ENCODE measurements at places on chromosomes 5 and 9.
A peak's percentile ranks its signal among the peaks of the same experiment; 100 is the strongest.

DNA sequence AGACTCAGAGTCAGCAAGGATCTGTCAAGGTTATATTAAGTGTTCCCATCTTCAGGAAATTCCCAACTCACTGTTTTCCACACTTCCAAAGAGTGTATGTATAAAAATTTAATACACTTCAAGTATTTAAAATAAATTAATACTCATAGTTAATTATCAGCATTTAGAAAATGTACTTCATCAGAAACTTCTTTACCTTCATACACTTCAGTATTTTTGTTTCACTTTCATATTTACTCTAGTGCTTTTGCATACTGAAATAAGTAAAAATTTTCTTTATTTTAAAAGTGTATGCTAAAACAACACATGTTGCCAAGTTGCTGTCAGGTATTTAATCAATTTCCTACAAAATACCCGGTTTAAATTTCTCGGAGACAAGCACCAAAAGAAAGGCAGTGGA, 16.5 kb downstream of the RICTOR start:
- no peak for DNase-seq

- no peak for DNase-seq
Observed at GRCh38 chr9:136436055-136436634, 3.5 kb downstream of the INPP5E start.

DNA sequence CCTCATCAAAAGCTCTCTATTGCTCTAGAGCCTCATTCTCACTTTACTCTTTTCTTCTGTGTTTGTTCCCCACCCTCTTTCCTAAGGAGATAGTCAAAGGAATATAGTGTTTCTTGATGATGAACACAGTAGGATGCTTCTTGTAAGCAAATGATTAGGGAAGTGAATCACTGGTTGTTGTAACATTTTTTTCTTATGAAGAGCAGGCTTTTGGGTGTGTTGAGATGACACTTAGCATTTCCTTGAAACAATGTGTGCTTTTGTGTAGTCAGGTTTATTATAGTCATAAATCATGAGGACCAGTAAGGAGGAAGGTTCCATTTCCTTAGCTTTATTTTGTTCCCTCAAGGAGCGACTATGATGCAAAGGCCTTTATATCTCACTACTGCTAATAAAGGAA, 1991.3 kb upstream of the C9orf72 start:
- DNase-seq: no peak

DNA sequence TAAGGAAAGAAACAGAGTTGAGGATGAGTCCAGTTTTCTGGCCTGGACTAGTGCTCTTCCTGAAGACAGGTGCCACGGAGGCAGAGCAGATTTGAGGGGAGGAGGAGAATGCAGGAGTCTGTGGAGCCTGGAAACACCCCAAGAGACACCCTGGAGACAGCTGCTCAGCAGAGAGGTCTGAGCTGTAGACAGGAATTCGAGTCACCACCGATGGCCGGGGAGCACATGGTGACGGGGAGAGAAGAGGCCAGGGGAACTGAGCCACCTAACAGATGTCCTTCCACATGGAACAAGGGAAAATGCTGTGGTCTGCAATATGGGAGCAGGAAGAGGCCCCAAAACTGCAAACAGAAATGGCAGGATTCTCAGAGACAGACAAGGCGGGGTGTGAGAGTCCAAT, 22.9 kb downstream of the CPLX2 start:
- no peak for DNase-seq

GRCh38 chr9:76462126-76462525, 3.1 kb downstream of the GCNT1 start:
- no peak for DNase-seq

DNA sequence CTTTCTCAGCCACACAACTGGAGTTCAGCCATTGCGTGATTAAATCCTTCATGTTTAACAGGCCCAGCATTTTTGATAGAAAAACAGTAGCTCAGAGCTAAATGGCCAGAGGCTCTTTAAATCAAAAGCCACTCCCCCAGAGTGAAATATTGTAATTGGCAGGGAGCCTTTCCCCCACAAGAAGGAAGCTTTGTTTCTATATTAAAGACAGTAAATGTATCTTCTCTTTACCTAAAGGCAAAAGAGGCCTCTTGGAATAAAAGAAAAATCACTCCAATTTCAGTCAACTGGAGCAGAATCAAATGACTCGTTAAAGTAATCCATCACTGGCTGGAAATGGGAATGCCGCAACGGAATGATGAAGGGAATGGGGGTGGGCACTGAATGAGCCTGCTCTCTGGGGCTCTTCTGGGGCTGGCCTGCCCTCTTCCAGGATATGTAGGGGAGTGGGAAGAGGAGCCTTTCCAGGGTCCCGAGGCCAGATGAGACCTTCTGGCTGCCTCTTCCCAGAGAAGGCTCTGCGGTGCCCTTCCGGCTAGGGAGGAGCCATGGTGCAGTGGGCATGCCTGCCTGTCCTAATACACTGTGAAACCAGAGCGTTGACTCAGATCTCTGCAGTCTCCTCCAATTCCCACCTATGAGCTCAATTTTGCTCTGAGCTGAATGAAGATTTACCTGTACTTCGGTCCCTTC, 45.2 kb downstream of the ANKDD1B start:
- DNase-seq: peak; percentile 5

GRCh38 chr5:116343961-116344360, 230.7 kb downstream of the SEMA6A start:
- no peak for DNase-seq

- no peak for DNase-seq
Observed at GRCh38 chr5:41763574-41763973, 106.7 kb downstream of the OXCT1 start.

DNA sequence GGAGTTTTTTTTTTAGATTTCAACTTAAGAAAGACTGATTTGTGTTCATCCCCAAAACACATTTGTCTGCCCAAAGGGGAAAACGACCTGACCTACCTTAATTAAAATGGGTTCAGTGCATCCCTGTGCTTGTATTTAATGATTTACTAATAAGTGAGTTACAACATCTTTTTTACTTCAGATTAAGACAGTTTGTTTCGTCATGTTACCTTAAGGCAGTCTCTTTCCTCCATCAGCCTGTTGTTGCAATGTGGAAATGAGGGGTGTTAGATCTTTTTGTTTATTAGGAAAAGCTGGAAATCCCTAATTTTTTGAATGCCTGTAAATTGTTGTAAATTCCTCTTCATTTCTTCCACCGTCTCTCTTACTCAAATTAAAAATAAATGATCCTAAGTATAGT, 177.5 kb downstream of the GDNF start:
- no peak for DNase-seq

GRCh38 chr9:123584202-123585176, 228.5 kb downstream of the CRB2 start:
- DNase-seq: peak; percentile 60

GRCh38 chr5:99105216-99105615, 176.4 kb upstream of the CHD1 start:
- DNase-seq: no peak

DNA sequence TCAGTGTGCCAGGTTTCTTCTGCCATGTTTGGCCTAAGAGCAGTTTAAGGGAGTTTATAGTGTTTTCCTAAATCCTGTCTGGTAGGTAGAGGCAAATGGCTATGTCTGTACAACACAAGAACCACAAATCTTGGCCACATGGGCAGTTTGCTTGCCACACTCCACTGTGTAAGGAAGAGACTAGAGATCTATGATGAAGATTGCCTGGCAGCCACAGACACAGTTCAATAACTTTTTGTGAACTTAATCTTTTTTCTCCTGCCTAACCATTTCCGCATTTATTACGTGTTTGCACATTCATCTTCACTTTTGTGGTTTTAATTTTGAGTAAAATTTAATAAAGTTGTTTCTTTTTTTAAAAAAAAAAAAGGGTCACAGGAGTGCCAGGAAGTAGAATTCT, 5.8 kb downstream of the MFAP3 start:
- no peak for DNase-seq

DNA sequence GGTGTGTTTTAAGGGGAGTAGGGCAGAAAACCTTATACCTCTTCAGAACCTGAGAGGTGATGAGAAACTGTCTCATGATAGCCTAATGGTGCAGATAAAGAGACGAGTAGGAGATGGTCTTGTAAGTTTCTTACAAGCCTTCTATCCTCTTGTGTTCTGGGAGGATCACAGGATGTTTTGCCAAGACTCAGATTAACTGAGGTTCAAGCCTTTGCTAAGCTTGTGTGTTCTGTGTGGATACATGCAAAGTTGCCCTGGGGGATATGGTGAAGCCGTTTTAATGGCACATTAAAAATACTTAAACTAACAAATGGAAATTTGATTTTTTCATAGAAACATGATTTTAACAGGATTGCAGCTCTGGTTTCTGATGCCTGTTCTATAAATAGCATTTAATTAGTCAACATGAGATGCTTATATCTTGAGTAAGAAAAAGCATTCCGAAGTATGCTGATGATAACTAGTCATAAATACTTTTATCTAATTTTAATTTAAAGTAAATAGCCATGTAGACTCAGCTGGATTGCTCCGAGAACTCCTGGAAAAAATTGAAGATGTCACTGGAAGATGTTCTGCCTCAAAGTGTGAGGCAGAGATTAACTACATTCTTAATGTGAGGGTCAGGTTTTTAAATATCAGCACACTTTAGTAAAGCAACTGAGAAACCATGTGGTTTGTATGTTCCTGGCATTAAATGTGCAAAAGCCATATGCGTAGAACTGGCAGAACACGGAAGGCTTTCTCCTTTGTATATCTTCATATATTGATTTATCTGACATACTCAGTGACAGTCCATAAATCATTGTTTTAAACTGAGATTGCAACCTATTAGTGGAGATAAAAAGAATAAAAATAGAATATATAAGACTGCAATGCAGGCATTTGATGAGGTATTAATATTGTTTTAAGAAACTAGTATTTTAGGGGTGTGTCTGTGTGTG, 53.7 kb downstream of the IPO11 start:
- no peak for DNase-seq

GRCh38 chr9:77598991-77599390, 49.1 kb downstream of the GNA14 start:
- DNase-seq: no peak

GRCh38 chr5:13659391-13659790, 285.1 kb downstream of the DNAH5 start:
- no peak for DNase-seq

GRCh38 chr9:4509590-4509984, 19.3 kb downstream of the SLC1A1 start:
- no peak for DNase-seq

- DNase-seq: no peak
Observed at GRCh38 chr9:79741381-79741780, 169.6 kb downstream of the TLE4 start.

GRCh38 chr9:92756792-92757191, 7.8 kb downstream of the BICD2 start:
- no peak for DNase-seq

- peak; percentile 92 for DNase-seq
Observed at GRCh38 chr9:38620483-38621433, at the start of gene ANKRD18A. ANKRD18A (minus strand) TSS chr9:38620596; CDS start chr9:38620285, 311 bp downstream.

DNA sequence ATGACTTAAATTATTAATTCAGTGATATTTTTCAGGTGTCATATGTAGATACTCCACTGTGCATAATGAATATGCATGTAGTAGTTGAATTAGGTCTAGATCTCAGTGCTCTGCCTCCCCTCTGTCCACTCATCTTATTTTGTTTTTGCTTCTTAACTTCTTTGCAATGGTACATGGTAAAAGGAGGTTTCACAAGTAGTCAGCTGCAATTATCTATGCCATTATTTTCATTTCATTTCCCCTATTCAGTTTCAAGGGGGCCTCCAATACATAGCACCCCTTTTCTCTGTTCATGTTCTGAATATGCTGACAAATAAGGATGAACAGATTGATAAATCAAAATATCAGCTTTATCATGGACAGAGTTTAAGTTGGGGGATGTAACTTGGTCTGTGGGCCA, 511.6 kb upstream of the ZNF608 start:
- no peak for DNase-seq

DNA sequence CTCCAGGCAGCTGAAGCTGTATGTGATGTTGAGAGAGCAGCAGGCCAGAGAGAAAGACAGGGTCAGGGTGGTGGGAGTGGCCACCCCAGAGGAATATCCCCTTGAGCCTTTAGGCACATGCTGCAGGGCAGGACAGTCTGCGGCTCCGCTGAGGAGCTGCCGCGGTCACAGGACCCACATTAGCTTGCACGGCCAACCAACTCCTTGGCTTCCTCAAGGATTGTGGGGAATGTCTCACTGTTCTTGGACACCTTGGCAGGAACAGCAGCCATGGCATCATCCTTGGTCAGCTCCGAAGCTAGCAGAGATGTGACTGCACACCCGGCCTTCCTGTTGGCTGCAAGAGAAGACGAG, 27.8 kb downstream of the PCDHGC5 start:
- no peak for DNase-seq

DNA sequence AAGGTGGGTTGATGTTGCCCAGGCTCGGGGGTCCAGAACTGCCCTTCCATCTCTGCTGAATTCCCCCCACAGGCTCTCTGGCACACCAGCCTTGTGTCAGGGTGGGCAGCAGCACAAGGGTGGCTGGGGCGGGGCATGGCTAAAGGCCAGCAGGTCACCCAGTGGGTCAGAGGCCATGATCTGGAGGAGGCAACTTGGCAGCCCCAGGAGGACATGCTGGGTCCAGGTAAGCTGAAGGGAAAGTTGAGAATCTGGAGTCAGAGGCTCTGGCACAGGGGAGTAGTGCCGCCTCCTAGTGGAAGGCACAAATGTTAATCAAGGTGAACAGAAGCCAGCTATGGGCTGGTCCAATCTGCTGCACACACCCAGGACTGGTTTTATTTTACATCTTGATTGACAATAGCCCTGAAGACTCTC, 6.2 kb downstream of the TMEM8B start:
- DNase-seq: no peak

- no peak for DNase-seq
Observed at GRCh38 chr9:86763791-86764190, 183.5 kb downstream of the GAS1 start.

- DNase-seq: peak; percentile 50
Observed at GRCh38 chr5:52007230-52007858, 624.1 kb downstream of the ISL1 start.

DNA sequence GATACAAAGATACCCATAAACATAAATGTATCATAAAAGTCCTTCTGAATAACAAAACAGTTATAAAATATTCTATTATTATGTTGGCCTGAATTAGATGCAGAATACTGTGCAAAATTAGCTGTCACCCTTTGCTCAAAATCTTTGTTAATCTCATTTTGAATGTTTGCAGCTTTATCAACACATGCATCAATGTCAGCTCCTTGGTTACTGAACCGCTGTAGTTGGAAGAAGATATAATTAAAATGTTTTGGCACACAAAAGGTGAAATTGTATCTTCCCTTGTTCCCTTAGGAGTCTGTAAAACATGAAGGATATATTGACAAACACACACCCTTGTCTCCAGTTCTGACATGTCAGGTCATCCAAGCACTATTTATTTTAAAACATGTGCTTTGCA, 146.3 kb upstream of the POU5F2 start:
- DNase-seq: no peak

DNA sequence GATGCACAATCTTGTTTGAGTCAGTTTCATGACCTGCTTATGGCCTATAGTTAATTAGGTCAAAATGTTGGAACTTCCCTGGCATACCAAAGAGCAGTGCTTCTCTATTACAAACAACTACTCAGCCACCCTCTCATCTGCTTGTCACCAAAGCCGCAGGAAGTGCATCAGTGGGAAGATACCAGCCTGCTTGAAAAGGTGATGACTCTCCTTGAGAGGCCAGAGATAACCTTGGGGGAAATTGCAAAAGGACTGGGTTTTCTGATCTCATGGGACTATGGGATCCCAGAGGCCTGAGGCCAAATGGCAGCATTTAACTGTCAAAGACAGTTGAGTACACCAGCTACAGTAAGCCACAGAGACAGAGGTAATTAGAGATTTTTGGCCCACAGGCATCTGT, 69.9 kb downstream of the C9orf57 start:
- DNase-seq: no peak

Data from DMS153 (cell line).